ENCODE measurements at places on chromosomes 6 and 20.

DNA sequence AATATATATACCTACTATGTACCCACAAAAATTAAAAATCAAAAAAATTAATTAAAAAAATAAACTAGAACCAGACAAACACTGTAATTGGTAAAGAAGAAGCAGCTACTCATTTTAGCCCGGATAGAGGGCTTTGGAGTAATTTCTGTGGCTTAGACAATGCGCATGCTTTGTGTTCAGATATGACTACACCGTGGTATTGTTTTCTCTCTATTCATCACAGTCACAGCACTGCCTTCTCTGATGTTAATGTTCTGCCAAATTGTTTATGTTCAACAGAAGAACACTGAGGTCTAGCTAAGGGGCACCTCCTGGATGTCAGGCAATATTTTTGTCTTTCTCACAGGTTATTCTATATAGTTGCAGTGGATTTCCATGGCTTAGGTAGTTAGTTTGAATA is 77.5 kb upstream of the GJE1 start:
- DNase-seq: no peak

- DNase-seq: no peak
These were observed 182.7 kb upstream of the SALL4 start for GRCh38 chr20:51985013-51985415.

DNA sequence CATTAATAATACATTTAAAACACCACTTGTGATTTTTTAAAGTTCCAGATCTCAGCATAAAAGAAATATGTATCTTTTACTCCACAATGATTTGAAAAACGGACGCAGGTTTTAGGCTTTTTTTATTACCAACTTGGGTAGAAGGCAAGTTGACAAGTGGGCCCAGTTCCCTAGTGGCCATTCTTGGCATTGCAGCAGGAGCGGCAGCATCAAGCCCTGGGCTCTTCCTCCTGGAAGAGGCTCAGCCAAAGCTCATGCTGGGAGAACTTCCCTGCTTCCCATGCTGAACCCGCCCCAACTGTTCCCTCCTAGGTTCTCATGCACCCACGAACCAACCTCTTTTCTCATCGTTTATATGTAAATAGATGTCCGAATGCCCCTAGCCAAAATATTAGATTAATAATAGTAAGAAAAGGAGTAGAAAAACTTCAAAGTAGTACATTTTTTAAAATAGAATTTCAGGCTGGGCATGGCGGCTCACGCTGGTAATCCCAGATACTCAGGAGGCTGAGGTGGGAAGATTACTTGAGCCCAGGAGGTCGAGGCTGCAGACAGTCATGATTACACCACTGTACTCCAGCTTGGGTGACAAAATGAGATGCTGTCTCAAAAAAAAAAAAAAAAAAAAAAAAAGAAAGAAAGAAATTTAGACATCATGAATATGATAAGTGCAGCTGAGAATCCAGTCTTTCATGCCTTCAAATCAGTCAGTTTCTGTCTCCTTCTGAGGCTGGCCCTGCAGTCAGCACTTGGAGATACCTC is 18.2 kb upstream of the MYB start:
- DNase-seq: peak; percentile 69

- no peak for DNase-seq
These were observed 159.3 kb upstream of the CENPW start for GRCh38 chr6:126180585-126180984.

DNA sequence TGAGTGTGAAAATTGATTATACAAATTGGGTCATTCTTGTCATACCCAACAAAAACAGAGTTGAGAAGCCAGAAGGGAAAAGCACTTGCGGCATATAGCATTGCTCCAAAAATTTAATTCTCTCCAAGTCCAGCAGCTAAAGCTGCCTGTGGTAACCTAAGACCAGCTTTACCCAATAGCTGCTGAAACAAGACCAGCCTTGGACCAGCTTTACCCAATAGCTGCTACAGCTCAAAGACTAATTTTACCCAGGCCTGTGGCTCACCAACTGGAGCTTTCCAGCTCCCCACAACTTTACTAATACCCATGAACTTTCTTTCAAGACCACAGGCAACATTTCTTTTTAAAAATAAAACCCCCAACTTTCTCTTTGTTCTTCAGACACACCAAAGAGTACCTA is 32.8 kb upstream of the ZNF133 start:
- no peak for DNase-seq

GRCh38 chr6:26401987-26402658 is at the start of gene BTN3A1:
TSS of gene BTN3A1 (plus strand) at chr6:26402275. CDS start at chr6:26405564, 3,289 bp downstream.
- peak; percentile 82 for DNase-seq
